NCI-H774 (cell line): ENCODE measurements at places on chromosomes 1 and 21.
A peak's percentile ranks its signal among the peaks of the same experiment; 100 is the strongest.

DNA sequence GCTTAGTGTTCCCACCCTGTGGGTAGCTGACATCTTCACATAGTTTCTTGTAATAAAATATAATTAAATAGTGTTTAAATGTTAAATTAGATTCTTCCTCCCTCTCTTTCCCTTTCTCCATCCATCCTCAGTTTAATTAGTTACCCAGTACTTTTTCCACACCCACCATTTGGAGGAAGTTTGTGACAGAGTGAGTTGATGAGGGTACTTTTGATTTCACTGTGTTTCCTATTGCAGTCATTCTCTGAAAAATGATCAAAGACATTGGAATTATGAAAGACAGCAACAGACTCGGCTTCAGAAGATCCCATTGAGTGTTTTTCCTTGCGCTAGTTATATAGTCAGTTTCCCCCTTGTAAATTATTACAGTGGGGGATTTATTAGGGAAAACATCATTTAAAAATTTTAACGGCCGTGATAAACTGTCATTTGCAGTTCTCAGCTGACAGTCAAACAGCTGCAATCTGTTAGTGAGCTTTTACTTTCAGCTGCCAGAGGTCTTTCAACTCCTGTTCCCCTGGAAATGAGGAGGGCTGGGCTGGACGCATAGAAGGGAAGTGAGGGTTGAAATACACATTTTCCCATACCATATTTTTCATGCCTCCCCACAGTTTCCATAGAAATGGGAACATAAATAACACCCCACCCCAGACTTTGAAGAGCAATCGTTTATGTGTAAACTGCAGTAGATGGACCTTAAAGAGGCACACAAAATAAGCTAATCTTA is 61.3 kb upstream of the CACYBP start:
- no peak for DNase-seq

GRCh38 chr1:230891413-230891812 is 23.1 kb upstream of the C1orf198 start:
- no peak for DNase-seq

- DNase-seq = no peak
Measured at GRCh38 chr1:152533327-152533938, 19.2 kb downstream of the CRCT1 start.

DNA sequence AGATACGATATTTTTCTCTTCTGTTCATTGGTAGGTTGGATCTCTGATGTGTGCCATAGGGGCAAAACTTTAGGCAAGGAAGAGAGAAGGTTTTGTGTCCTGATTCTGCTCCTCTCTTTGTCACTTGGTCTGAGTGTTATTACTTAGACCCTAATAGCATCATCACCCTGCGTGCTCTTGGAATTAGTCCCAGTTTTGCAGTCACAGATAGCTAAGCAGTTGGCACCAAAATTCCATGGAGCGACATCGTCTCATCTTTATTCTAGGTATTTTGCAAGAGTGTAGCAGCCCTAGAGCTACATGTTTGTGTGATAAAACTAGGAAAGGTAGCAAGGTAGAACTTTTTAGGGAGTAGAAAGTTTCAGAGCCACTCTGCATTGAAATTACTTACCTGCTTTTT is 23.8 kb downstream of the PIP5K1A start:
- DNase-seq = no peak

- no peak for DNase-seq
Measured at GRCh38 chr1:232965912-232966217, 15.5 kb downstream of the NTPCR start.

- no peak for DNase-seq
Measured at GRCh38 chr1:192130175-192130574, 28.1 kb upstream of the RGS18 start.

DNA sequence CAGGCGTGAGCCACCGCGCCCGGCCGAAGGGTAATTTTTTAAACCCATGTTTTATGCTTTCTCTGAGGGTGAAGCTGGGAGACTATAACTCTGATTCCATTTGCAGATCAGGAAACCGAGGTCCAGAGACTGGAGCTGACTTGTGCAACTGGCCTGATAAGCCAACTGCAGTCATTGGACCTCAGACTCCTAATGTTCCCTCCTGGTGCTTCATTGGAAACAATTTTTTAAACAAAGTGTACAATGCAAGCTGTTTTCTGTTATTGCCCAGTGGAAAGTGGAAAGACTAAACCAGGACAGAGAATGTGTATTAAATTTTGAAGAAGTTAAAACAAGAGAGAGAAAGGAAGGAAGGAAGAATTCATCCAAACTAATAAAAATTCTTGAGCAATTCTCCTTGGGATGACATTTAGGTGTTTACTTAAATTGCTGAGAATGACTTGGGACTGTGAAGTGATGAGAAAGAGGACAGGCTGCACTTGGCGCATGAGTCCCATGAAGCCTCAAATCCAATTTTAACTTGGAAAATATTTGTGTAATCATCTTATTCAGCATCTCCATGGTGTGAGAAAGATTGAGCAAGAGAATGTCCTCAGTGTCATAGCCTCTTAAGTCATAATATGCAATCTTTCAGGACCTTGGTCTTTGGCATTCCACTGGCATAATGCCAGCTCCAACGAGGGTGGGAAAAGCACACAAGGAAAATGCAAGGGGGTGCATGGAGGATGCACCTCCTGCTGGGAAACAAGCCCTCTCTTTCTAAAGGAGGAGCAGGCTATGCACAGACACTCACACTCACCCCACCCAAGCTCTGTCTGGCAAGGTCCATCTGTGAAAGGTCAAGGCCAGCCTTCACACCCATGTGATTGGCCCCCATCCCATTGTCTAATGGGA is 342.0 kb downstream of the SIPA1L2 start:
- DNase-seq = no peak

DNA sequence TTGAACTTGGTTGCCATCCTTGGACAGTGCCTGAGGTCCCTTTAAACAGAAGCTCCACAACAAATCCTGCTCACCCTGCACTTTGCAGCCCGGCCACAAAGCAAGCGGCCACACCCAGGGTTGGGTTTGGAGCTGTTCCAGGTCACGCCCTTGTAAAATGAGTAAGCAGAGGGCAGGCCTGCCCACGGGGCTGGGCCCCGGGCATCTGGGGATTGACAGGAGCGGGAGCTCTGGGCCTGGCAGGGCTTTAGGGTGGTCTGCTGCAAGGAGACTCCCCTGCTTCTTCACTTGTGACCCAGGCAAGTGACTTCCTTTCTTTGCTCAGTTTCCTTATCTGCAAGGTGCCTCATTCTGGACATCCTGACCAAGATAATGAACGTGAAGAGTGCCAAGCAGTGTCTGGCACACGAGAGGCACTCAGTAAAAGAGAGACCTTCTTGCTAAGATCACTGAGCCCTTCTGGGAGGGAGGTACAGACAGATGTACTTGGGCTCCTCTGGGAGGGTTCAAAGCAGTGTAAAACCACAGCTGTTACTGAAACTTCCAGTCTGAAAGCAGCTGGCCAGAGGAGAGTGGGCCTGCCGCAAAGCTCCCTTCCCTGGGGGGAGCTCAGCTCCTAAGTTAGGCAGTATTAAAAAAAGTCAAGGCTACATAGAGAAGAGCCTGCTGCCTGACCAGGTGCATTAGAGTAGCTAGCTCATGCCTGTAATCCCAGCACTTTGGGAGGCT is 2.6 kb downstream of the E2F2 start:
- peak; percentile 21 for DNase-seq

GRCh38 chr1:1441002-1441888 is 5.8 kb downstream of the VWA1 start:
- DNase-seq = peak; percentile 11

DNA sequence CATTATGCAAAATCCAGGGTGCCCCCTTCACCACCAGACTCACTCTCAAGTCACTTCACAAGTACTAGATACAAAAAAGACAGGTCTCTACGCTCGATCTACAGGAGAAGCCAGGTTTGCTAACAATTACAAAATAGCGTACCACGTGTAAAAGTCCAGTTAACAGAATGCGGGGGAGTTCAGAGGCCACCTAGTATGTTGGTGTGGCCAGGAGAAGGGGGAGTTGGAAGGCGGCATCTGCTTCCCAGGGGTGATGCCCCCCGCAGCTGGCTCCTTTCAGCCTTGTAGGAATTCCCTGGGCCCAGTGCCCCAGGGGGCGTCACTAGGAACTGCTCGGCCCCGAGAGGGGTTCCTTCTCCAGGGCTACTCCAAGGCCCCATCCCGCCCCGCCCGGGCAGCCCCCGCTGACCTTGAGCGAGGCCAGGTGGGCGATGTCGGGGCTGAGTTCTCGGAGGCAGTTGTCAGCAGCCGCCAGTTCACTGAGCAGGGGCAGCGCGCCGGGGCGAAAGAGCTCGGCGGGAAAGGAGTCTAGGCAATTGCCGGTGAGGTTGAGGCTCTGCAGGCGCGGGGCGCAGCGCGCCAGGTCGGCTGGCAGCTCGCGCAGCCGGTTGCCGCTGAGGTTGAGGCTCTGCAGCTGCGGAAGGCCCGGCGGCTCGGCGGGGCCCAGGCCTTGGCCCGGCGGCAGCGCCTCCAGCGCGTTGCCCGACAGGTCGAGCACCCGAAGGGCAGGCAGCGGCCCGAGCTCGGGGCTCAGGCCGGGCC is 664 bp downstream of the LRRC47 start:
- no peak for DNase-seq

DNA sequence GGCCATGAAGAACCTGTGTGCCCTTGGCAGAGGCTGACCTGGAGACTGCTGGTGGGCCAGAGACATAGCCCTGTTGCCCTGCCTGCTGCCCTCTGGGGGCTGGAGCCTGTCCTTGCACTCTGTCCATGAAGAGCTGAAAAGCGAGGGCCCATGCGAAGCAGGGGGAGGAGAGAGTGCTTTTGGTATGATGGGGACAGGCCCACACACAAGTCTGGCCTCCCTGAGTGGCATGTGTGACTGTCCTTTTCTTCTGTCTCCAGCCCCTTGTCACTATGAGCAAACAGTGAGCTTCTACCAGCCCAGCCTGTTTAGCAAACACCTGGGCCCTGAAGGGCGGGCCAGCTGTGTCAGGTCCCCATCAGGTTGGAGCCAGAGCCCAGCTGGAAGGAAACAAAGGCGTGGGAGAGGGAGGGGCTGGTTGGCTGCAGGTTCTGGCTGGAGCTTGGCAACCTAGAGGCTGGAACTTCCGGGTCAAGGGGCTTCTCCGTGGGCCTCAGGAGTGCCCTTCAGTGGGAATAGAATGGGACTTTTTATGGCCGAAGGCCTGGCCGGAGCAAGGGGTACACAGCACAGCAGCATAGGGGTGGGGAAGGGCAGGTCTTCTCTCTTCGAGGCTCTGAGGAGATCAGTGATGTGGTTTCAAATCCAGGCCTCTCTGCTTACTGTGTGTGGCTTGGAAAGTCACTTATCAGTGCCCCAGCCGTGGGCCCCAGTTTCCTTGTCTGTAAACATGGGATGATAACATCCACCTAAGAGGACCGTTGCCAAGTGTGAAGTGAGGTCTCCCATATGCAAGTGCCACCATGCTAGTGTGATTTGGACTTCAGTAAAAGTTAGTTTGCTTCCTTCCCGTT is 14.3 kb downstream of the QSOX1 start:
- peak; percentile 66 for DNase-seq
